ENCODE measurements at places on chromosomes 3 and 15. TPM values are rescaled to one million over a fixed set of nuclear protein-coding genes. Genes with fewer than 3 reads are reported as not detected.

TGM5 gene
- total RNA-seq = 0.45 TPM

SI gene
- total RNA-seq = 1.0 TPM

TTC14 gene
- 26.8 TPM for total RNA-seq

ITGB5 gene
- 339 TPM for total RNA-seq

MUC13 gene
- total RNA-seq = 0.58 TPM

DAZL gene
- not detected for total RNA-seq

CPNE4 gene
- total RNA-seq = not detected

IRAK2 gene
- 4.7 TPM for total RNA-seq

AMIGO3 gene
- not detected for total RNA-seq

C3orf85 gene
- not detected for total RNA-seq

DNA sequence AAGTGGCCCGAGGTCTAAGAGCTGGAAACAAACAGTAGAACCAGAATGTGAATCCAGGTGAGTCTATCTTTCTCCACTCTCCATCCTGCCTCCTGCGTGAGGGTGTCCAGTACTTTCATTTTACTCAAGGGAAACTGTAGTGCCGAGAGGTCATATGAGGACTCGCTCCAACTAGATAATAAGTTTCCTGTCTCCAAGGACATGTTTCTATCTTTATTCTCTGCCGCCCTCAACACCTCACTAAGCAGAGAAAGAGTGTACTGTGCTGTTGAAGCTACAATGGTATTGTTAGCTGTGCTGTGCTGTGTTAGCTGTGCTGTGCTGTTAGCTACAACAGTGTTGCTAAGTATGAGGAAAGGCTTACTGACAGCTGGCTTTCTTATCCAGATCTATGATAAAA, 137.9 kb upstream of the COL8A1 start:
- DNase-seq = no peak

DNA sequence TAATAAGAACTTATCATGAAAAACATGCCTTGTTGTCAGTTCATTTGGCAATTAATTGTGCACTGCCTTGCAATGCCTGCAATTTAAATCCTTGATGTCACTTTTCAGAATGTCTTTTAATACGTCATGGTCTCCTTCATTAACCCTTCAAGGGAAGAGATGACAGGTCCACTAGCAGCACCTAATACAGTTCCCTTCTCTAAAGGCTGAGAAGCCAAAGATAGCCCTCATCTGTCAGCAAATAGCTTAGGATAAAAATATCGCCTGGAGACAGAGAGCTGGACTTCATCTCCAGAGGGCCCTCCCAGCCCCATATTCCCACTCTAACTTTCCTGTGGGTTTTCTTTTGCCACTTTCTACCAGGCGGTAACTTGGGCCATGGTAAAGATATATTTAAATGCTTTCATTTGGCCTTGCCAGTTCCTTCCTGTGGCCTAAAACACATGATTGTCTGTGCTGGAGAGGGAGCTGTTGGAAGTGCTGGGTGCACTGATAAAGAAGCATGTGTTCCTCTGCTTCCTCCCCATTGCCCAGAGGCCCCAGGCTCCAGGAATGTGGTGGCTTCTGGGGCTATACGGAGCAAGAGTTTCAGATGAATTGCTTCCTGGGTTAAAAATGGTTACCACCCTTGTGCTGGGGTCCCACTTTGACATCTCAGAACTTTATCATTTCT, 76.3 kb upstream of the UMPS start:
- no peak for DNase-seq

DNA sequence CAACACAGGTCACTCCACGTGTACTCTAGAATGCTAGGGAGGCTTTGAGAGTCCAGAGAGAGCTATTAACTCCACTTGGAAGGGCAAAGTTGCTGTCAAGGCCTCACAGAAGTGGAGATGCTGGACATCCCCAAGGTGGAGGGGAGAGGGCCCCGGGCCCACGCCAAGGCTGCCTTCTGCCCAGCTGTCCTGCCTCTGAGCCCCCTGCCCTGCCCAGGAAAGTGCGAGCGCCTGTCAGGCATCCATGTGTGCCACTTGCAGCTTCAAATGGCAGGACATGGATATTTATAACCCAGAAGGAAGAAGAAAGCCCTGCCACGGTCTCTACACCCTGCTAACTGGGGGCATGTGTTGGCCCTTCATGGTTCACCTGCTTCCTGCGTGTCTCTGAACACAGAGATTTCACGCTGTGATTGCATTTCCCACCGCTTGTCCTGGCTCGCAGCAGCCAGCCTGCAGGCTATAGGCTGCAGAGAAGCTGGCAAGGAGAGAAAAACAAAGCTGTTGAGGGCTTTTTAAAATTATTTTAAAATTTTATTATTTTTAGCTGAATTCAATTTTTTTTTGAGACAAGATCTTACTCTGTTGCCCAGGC, 17.0 kb downstream of the ANKDD1A start:
- DNase-seq = peak; percentile 43

DNA sequence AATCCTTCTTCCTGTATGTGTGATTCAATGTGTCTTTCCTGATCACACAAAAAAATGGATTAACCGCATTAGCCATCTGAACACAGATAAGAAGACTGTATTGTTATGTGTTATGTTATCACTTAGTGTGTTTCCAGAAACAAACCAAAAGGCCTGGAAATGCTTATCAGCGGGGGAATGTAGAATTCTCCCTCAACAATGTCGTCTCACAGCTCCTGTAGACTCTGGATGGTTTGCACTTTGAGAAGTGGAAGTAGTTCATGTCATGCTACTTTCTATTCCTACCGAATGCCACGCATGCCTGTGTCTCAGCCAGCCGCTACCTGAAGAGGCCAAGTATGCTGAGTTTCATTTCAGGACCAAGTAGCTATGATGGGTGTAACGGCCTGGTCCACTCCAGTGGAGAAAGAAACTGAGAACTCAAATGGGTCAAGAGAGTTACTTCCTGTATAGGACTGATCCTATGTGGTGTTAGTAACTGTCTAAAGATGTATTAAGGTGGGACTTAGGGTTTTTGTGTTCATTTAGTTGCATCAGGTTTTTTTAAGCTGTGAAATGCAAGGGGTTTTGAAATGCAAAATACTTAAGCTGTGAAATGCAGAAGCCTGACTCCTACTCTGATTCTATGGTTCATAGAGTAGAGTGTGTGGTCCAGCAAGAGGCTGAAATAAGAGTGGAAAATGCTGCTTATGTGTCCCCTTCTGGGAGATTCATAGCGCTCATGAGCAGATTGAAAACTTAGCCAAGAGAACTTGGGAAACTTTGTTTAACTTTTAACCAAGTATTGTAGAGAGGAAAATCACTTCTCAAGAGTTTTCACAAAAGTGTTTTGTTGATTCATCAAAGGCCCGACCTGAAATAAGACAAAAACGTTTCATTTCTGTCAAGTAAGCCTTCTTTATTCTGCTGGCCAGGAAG, 118.5 kb upstream of the LMOD3 start:
- no peak for DNase-seq

DNA sequence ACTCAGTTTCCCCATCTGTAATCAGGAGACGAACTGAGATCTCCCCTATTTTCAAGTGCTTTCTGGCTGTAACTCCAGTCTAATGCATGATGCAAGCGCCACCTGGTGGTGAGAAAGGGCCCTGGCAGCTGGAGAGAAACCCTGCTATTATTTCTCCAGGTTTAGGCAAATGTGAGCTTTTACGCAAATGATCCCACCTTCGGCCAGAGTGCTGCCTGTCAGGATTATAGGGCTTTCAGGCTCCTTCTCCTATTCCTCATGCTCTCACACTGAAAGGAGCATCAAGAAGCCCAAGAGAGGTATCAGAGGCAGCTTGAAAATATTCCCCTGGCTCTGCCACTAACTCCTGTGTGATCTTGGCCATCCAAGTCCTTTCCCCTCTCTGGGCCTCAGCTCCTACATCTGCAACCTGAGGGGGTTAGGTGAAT, 93.9 kb upstream of the RASGRF1 start:
- peak; percentile 90 for DNase-seq

DNA sequence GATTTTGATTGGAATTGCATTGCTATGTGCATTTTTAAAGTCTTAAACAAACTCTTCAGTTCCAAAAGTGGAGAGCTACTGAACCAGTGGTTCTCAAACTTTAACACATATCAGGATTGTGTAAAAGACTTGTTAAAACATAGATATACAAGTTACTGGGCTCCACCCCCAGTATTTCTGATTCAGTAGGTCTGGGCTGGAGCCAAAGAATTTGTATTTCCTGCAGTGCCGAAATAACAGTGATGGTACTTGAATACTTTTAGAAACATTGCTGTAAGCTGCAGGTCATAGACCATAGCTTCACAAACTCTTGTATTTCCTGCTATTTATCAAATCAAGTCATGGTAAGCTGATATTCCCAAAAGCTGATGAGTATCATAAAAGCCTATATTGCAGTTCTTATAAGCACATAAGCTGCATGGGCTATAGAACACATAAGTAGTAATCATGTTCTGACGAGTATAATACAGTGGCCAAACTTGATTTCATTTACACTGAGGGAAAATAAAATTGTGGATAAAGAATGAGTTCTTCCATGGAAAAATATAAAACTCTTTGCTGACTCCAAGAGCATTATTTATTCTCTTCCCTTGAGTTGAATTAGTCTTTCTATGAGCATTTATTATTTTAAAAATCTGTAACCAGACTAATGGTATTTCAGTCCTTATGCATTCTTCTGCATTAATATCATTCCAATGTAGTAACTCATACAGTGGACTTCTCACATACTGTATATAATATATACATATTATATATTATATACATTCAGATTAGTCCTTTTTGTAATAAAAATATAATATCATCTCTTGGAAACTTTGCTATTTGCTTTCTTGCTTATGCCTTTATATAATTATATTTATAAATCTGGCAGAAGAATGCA, 550.5 kb upstream of the AGTR1 start:
- DNase-seq = no peak

- DNase-seq = no peak
Observed at GRCh38 chr3:35707904-35708303, 68.6 kb downstream of the ARPP21 start.

GRCh38 chr3:122024800-122025199, 2.8 kb upstream of the ILDR1 start:
- no peak for DNase-seq

- no peak for DNase-seq
Observed at GRCh38 chr15:63933522-63933921, 99.8 kb upstream of the HERC1 start.

GRCh38 chr15:70320482-70320881, 222.8 kb upstream of the TLE3 start:
- no peak for DNase-seq

- no peak for DNase-seq
Observed at GRCh38 chr15:39127151-39127790, 453.6 kb upstream of the THBS1 start.

- DNase-seq = no peak
Observed at GRCh38 chr3:152097120-152097519, 171.6 kb upstream of the MBNL1 start.

DNA sequence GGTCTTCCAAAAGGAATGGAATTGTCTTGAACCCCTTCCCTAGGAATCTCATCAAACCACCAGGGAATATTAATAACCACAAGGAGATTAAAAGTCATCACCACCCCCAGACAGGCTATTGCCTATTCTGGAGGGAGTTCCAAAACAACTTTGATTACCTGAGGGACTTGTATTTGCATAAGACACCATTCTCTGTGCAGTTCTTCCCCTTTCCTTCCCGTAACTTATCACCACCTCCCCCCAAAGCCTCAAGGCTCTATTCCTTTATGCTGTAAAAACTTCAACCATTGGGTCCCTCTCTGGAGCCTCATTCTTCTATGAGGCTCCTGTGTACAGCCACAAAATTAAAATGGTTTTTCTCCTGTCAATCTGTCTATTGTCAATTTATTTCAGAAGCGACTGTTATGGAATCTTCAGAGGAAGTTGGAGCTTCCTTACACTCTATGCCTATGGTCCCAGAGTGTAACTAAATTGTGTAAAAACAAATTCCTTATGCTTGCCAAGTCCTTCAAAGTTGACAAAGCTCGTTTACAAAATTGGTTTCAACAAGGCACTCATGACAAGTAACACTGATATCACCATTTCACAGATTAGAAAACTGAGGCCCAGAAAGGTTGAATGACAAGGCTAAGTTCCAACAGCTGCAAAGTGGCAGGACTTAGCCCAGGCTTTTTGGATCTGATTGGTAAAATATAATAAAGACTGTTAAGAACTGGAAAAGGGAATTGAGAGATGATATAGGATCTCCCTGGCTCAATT, 68.3 kb upstream of the HERC1 start:
- DNase-seq = no peak

DNA sequence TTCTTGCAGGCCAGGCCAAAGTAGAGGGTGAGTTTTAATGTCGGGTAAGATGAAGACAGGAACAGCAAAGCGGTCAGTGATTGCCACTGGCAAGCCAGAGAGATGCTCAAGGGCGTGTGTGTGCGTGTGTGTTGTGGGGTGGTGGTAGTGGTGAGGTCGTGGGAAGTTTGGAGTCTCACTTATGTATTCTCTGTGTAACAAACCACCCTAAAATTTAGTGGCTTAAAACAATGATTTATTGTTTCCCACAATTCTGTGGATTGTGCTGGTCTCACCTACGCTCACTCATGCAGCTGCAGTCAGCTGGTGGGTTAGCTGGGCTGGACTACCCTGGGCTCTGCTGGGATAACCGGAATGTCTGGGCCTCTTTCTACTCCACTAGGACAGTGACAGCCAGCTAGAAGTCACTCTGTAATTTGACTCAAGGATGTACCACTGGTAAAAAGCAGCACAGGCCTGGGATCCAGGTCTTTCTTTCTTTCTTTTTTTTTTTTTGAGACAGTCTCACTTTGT, 50.9 kb upstream of the BHLHE40 start:
- no peak for DNase-seq

- DNase-seq = no peak
Observed at GRCh38 chr3:167671878-167672427, 18.2 kb upstream of the WDR49 start.

DNA sequence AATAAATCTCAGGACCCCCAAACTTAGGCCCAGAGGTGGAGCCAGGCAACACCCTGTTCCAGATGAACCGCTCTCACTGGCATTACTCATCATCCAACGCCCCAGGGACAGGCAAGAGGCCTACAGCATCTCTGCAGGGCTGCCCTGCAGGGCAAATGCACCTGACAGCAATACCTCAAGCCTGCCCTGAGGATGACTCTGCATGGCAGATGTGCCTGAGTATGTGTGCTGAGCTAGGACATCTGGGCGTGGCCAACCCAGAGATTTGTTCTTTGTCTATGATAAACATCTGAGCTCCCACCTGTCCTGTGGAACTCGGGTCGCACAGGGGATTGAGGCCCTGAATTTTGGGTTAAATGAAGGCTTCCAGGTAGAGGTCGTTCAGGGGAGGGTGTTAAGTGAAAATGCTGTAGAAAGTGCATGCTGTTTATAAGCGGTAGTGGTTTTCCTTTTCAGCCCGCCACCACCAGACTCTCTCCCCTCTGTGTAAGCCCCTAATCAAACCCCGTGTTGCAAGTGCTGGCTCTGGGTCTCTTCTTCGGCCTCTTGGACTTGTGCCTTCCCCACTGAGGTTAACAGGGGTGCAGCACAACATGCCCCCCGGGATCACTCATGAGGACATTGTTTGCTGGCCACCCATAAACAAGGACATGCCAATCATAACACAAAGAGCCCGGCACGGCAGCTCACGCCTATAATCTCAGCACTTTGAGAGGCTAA, 92.3 kb downstream of the ATP10A start:
- DNase-seq = peak; percentile 69

GRCh38 chr3:143232981-143233380, 113.4 kb downstream of the CHST2 start:
- DNase-seq = no peak

Measured in mesenteric fat pad (tissue), 1 donor.